D721Med (cell line): ENCODE measurements at places on chromosomes 7 and 10.

- DNase-seq, result no peak
Measured at GRCh38 chr10:32692174-32692573, 246.2 kb downstream of the CCDC7 start.

GRCh38 chr10:130458509-130458908, 322.3 kb downstream of the GLRX3 start:
- DNase-seq, result no peak

DNA sequence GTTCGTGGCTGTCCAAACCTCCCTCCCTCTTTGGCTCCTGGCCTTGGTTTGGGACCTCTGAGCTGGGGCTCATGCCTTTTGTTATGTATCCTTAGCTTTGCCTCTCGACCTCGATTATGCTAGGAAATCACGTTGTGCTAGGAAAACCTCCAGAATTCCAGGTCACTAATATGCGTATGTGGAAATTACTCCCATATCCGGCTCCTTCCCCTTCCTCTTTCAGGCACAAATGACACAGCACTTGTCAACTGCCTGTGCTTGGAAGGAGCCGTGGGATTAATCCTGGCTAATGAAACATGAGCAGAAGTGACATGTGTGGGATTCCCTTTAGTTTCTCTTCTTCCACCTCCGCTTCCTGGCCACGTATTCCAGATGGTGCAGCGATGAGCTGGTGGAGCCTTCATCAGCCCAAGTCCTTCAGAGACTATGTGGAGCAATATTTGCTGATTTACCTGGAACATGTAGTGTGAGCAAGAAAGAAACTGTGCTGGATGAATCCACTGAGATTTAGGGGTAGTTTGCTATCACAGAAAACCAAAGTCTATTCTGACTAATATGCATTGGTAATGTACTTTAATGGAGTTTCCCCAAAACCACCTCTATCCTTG, 149.2 kb downstream of the REEP3 start:
- no peak for DNase-seq

DNA sequence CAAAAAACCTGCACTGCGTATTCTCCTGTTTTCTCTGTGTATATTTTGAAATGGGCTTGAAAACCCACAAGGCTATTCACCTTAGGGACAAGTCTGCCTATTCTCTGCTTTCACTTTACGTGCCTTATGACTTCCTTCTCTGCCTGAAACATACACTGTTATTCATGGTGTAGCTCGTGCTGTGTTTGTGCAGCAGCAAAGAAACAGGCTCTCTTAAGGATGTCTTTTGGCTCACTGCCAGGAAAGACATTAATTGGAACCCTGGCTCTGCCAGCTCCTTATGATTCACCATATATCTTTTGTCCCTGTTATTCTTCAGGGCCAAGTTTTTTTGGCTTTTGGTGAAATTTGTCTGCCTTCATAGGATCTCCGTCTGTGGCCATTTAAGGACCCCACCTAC, 92.4 kb downstream of the TMEM106B start:
- DNase-seq, result no peak

GRCh38 chr7:158754746-158755444, 50.3 kb upstream of the NCAPG2 start:
- no peak for DNase-seq

DNA sequence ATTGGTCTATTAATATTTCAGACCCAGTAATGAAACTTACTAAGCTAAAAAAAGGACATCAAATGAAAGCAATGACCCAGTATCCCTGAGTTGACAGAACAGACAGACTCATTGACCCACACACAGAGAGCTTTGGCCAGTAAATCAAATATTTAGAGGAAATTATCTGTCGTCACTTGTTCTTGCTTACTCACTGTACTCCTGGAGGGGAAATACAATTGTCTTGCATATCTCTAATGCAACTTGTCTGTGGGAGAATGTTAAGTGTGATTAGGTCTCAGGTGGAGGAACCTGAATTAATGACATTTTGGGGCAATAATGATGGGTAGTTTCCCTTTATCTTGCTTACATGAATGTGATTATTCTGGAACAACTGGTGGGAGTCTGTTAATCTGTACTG, 80.4 kb downstream of the CUBN start:
- DNase-seq, result no peak

- DNase-seq, result no peak
Measured at GRCh38 chr10:105041956-105042355, 400.9 kb downstream of the SORCS3 start.

DNA sequence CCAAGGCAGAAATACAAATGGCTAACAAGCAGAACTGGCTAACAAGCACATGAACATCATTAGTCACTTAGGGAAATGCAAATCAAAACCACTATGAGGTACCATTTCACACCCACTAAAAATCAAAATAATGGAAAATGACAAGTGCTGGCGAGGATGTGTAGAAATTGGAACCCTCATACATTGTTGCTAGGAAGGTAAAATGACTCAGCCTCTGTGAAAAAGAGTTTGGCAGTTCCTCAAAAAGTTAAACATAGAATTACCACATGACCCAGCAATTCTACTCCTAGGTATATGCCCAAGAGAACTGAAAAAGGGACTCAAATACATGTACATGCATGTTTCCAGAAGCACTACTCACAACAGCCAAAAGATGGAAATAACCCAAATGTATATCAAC, 52.8 kb upstream of the ANAPC16 start:
- no peak for DNase-seq

DNA sequence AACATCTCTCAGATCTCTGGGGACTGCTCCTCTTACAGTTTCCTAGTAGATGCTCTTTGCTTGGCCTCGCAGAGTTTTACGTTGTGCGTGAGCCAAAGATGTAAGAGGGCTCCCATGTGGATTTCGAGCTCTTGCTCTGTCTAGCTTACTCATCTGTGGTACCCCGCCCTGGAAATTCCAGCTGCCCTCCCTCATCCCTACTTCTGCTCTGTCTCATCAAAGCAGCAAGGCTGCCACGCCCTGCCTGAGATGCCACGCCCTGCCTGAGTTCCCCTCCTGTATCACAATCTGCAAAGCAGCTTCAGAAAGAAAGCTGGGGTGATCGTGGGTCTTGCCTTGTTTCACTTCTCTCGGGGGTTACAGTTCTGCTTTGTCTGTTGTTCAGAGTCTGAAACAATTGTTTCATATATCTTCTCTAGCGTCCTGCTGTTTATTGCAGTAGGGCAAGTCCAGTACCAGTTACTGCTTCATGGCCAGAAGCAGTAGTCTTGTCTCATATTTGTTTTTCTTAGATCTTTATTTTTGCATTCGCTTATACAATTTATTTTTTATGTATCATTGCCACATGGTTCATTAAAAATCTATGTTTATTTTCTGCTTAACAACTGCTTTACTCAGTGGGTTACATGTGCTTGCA, 36.1 kb upstream of the CCNY start:
- DNase-seq, result no peak

GRCh38 chr10:77872947-77873535, 53.5 kb downstream of the DLG5 start:
- no peak for DNase-seq

- DNase-seq, result no peak
Measured at GRCh38 chr7:140605337-140605736, 35.3 kb downstream of the DENND2A start.

GRCh38 chr10:34145715-34146114, 669.4 kb downstream of the PARD3 start:
- no peak for DNase-seq

- no peak for DNase-seq
Measured at GRCh38 chr10:64158551-64158950, 637.4 kb downstream of the REEP3 start.

DNA sequence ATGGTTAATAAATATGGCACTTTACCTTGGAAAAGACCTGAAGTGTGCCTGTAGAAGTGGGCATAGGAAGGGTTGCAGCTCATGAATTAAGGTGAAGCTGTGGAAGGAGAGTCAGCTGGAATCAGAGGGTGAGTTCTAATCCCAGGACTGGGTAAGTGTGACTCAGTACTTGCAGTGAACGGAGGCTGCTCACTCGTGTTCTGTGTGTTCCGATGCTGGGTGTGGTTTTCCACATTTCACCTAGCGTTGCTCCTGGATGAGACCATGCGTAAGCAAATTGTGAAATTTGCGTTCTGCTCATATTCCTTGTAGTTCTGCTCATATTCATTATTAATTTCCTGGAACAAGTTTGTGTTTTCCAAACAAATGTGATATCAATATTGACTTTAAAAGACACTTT, 22.4 kb upstream of the TMEM236 start:
- no peak for DNase-seq

DNA sequence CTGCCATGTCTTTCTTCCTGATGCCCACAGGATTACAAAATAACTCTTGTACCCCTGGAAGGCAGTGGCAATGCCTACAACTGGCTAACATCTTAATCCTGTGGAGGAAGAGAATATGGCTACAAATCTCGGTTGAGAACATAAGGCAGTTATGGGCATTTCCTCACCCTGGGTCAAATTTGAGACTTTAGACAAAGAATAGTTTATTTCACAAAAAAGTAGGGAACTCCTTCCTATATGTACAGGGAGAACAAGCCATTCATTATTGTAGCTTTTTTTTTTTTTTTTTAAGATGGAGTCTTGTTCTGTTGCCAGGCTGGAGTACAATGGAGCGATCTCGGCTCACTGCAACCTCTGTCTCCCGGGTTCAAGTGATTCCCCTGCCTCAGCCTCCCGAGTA, 2.6 kb downstream of the ALDH18A1 start:
- no peak for DNase-seq

GRCh38 chr10:51348622-51349021, 274.3 kb downstream of the PRKG1 start:
- no peak for DNase-seq

GRCh38 chr10:89563861-89564478, 28.6 kb upstream of the SLC16A12 start:
- no peak for DNase-seq

- no peak for DNase-seq
Measured at GRCh38 chr10:96288151-96288621, 16.0 kb upstream of the DNTT start.

DNA sequence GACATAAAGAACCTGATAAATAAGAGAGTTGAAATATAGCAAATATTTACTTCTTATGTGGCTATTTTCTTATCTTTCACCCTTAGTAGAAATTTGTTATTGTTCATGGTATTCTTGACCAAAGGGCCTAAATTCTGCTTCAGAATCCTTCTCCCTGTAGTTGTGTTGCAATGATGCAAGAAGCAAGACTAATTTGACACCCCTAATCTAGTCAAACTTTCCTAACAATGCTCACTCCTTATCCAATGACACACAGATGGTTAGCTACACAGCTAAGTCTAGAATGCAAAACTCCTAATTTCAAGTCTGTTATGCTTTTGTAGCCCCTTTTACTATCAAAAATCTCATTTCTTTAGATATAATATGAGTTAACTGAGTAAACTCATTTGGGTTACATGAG, 56.1 kb downstream of the TWIST1 start:
- DNase-seq, result no peak
